CD4-positive, alpha-beta T cell treated with Interleukin-15 for 4 hours (primary cell): ENCODE measurements at places on chromosomes 1 and 21.

DNA sequence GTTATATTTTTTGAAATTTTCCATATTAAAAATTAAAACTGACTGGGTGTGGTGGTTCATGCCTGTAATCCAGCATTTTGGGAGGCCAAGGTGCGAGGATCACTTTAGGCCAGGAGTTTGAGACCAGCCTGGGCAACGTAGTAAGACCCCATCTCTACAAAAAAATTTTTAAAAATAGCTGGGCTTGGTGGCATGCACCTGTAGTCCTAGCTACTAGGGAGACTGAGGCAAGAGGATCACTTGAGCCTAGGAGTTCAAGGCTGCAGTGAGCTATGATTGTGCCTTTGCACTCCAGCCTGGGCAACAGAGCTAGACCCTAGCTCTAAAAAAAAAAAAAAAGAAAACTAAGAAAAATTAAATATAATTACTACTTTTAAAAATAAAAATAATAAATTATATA, 4.5 kb upstream of the SVBP start:
- no peak for DNase-seq

- no peak for DNase-seq
These were observed 19.8 kb downstream of the CD1D start for GRCh38 chr1:158200527-158200926.

- no peak for DNase-seq
These were observed 548.6 kb downstream of the LTN1 start for GRCh38 chr21:28444111-28444510.

GRCh38 chr1:65265651-65266351, 43.5 kb upstream of the DNAJC6 start:
- DNase-seq = peak; percentile 23

- no peak for DNase-seq
These were observed 76.0 kb downstream of the TENT5C start for GRCh38 chr1:117681901-117682250.

DNA sequence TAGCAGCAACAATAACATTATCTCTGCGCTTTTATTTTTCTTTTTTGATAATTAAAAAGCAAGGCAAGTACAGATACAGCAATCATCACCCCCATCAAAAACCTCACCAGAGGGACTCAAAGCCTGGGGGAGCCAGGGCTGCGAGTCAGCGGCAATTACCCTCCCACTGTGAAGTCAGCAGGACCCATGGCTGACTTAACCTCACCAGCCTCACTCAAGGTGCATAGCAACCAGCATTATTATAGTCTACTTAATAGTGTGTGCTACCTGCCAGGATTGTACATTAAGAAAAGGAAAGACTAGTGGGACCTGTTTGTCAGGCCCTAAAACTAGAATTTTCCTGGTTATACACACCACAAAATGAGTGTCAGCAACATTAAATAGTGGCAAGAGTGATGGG, 28.9 kb upstream of the SERBP1 start:
- no peak for DNase-seq

DNA sequence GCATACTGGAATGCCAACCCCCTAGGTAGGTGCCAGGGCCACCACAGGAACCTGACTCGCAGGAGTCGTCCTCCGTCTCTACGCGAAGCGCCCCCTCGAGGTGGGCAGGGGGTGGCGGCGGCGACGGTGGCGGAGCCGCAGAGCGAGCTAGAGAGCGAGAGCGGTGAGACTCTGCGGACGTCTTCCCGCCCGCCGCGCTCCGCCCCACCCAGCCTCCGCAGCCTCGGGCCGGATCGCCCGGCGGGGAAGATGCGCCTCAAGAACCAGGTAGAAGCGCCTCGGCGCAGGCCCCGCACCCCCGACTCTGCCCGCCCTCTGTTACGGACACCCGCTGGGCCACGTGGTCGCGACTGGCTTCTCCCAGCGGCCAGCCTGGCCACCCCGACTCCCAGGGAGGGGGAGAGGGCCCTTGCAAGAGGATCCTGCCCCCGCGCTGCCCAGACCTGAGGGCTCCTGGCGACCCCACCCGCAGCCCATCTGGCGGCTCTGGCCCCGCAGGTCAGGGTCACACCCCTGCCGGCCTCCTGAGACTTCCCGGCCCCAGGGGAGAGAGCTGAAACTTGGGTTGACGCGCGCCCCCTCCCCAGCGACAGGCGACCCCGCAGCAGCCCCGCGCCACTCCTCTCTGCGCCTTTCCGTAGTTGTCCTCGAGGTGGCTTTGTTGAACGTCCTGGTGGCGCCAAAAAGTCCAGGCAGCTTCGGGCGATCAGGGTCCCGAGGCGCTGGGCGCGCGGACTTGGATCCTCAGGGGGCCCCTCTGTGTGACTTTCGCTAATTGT, 24.4 kb upstream of the AGBL4 start:
- no peak for DNase-seq
